A549 treated with CORT108297 at 1 μM for 4 hours (cell line): ENCODE measurements at places on chromosomes 4 and X. TPM values are rescaled to one million over a fixed set of nuclear protein-coding genes. Genes with fewer than 3 reads are reported as not detected.

Gene ABCE1
- total RNA-seq: 62.4 to 113 TPM (median 70.3 TPM) in 5 replicates

Gene ARSJ
- total RNA-seq: 4.2 to 5.5 TPM (median 4.6 TPM) in 5 replicates

Gene HSFX1
- total RNA-seq: 0.22 to 0.49 TPM (median 0.36 TPM) in 5 replicates

Gene SMIM31
- total RNA-seq: 0.02 to 0.21 TPM (median 0.09 TPM) in 5 replicates

Gene FGF2
- 29.8 to 63.8 TPM (median 52.6 TPM) in 5 replicates for total RNA-seq

Gene FGF5
- total RNA-seq: 0.23 to 0.79 TPM (median 0.32 TPM) in 5 replicates

Gene CXCL1
- 9.1 to 35.8 TPM (median 16.9 TPM) in 5 replicates for total RNA-seq

Gene ADGRG4
- total RNA-seq: not detected in 5 replicates

Gene MTNR1A
- 0.33 to 0.71 TPM (median 0.43 TPM) in 5 replicates for total RNA-seq

Gene HDX
- 1.9 to 2.9 TPM (median 2.2 TPM) in 5 replicates for total RNA-seq
